ENCODE measurements at places on chromosomes 11 and 22.

- DNase-seq: peak; percentile 17
Observed at GRCh38 chr11:27557226-27557625, 50.7 kb upstream of the LIN7C start.

- DNase-seq: peak; percentile 64
Observed at GRCh38 chr22:30212996-30213441, 33.5 kb downstream of the LIF start.

DNA sequence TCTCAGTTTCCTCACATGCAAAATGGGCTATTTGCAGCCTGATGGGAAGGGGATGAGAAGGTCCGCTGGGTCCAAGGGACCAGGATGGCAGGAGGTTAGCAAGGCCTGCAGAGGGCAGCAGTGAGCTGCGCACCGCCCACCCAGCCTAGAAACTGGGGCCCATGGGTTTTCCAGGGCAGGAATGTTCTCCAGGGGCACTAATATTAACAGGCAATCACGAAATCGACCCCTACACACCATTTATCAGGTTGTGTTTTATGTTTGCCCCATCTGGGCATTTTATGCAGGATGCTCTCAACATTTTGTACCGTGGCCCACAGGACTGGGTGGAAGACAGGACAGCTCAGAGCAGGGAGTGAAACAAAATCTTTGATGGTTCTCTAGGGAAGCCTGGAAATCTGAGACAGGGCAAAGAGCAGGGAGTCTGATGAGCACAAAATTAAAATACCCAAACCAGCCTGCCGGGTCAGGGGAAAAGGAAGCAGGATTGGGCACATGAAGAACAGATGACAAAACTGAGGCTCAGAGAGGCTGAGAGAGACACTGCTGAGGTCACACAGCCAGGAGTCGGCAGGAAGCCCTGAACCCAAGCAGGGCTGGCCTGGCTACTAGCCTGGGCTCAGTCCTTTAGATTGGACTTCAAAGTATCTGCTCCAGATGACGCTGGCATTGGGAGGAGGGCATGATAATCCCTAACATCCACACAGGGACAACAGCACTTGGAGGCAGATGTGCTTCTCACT, 1.6 kb upstream of the BCR start:
- DNase-seq: peak; percentile 91

- peak; percentile 22 for DNase-seq
Observed at GRCh38 chr11:3894128-3894731, 38.8 kb downstream of the STIM1 start.

- no peak for DNase-seq
Observed at GRCh38 chr11:127133061-127133460, 132.5 kb upstream of the KIRREL3 start.

DNA sequence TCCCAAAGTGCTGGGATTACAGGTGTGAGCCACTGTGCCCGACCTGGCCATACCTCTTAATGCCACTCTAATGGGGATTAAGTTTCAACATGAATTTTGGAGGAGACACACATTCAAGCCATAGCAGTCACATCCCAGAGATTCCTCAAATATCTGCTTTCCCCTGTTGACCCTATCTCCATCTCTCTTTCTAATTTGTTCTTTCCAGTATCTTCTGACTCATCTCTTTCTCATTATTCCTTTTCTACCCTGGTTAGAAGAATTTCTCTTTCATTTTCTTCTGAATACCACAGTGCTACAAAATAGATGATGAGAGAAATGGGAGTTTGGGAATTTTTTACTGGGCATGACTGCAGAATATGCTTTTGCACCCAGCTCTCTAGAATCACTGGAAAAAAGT, 5.1 kb downstream of the OR10V1 start:
- no peak for DNase-seq

DNA sequence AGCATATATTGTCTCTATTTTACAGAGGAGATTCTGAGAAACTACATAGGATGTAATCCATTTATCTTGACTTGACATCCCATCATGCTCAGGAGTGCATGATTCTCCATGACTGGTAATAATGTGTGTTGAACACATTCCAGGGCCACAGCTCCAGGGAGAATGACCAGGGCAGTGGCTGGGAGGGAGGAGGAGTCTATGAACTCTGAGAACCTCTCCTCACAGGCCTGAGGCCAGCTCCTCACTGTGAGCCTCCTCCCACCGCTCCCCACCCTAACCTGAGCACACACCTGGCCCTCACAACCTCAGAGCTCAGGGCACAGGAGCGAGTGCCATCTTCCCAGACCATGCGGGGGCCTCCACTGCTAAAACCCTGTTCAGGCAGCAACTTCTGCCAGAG, 8.0 kb upstream of the ACRV1 start:
- DNase-seq: no peak

DNA sequence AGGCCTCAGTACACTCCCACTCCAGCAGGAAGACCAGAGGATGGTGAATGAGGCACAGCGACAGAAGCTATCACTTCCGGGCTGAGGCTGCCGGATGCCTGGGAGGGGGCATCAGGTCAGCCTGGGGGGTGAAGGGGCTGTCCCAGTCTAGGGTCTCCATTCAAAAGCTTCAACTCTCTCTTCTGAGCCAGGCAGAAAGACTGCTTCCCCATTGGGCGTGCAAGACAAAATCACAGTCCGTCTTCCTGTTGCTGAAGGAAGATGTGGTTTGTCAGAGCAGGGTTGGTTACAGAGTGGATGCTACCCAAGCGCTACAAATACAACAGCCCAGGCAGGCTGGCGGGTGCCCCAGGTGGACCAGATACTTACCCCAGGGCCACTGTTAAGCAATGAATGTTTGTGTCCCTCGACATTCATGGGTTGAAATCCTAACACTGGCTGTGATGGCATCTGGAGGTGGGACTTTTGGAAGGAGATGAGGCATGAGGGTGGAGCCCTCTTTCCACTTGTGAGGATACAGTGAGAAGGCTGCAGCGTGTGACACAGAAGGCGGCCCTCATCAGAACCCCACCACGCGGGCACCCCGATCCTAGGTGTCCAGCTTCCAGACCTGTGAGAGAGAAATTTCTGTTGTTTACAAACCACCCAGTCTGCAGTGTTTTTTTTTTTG, 12.0 kb downstream of the UPK3A start:
- DNase-seq: no peak
